ENCODE measurements at places on chromosomes 3 and 15.

DNA sequence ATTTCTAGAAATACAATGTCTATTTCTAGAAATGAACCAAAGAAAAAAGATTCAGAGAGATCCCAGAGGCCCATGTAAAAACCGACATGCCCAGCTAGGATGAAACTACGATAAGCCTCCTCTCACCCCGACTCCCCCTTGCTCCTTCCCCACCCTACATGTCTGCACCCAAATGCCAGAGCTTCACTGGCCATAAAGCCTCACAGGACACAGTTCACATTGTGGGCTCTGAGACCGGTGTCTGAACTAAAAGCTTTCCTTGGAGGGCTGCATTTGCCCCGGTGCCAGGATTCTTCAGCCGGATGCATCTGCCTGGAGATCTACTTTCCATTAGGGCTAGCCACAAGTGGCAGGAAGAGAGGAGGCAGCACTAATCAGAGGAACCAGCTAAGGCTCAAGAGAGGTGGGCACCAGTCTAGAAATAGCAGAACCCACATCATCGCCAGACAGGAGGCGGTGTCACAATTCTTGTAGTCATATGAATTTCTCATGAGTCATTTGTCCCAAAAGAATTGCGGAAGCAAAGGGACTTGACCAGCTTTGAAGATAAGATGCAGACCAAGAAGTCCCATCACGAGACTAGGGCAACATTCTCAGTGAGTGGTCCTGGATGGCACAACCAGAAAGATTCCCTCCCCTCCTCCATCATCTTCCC is 353.6 kb downstream of the NTRK3 start:
- no peak for DNase-seq

- DNase-seq, result no peak
Observed at GRCh38 chr3:148922467-148922866, 57.4 kb downstream of the CPA3 start.

- DNase-seq, result no peak
Observed at GRCh38 chr3:125386811-125387210, 11.7 kb upstream of the ZNF148 start.

GRCh38 chr3:141981084-141981483 is 104.6 kb downstream of the ATP1B3 start:
- DNase-seq, result no peak

- DNase-seq, result no peak
Observed at GRCh38 chr15:52518487-52519371, 10.0 kb downstream of the MYO5A start.

DNA sequence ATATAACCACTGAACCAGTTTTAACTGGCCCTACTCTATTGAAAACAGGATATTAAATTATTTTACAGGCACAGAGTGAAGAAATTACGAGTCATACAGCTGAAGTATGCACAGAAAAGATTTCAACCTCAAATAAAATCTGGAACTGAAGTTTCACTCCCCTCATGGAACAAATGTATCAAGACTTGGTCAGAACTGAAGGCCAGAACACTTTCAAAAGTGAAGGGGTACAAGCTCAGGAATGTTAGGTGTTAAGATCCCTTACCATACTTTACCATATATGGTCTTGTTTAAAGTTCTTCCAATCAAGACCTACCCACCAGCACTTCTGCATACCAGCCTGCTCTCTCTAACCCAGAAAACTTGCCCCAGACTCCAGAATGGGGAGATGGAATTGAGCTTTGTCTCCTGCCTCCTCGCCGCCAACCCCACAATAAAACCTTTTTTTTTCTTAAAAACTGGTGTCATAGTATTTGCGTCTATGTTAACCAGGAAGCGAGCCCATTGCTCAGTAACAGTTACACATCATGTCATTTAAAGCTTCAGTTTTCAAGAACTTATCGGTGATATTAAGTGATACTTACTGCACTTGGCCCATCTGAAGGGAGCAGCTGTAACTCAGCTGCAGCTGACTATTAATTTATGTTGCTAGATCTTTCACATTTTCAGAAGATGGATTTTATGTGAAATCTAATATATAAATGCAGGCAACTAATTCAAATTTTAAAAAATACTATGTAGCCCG is 59.9 kb downstream of the OXSM start:
- DNase-seq, result no peak

GRCh38 chr3:128619146-128619890 is 31.3 kb downstream of the RPN1 start:
- DNase-seq, result peak; percentile 74

- DNase-seq, result no peak
Observed at GRCh38 chr15:91484141-91484540, 369.4 kb upstream of the SLCO3A1 start.

- DNase-seq, result no peak
Observed at GRCh38 chr15:69359722-69360121, 54.4 kb upstream of the KIF23 start.

DNA sequence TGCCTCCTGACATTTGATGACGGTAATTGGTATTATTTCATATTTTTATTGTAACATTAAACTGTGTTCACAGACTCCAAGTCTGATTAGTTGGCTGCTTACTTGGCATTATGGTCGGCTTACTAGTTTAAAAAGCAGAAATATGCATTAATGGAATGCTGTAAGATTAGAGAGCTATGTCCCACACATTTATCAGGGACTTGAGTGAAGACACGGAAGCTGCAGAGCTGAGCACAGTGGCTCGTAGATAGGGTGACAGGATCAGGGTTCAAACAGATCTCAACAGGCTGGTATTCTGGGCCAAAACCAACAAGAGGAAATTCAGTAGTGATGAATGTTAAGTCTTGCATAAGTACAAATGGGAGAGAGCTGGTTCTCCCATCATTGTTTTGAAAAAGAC is 113.8 kb downstream of the ADAMTSL3 start:
- no peak for DNase-seq

Measured in H54 (cell line).